Cardiac septum (tissue), 1 donor: ENCODE measurements at places on chromosomes 2 and 18. TPM values are rescaled to one million over a fixed set of nuclear protein-coding genes. Genes with fewer than 3 reads are reported as not detected.

GRCh38 chr2:111035830-111036441, 84.8 kb upstream of the BCL2L11 start:
- no peak for DNase-seq

DNA sequence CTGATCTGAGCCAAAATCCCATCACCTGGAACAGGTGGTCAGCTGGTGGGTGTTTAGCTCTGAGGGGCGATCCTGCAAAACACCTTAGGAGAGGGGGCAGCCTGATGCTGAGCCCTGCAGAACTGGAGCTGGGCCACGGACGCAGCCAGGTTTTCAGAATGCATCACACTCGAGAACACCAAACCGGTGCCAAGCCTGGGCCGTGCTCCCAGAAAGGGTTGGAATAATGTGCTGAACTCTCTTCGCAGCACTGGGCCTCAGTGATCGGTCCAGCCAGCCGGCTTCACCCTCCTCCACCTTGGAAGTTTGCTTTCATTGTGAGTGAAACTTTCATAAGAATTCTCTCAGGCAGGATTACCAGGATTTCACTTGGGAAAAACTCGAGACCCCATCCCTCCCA, 56.5 kb upstream of the TTC39C start:
- peak; percentile 80 for DNase-seq

The PXDN gene
- total RNA-seq: 27.5 TPM

DNA sequence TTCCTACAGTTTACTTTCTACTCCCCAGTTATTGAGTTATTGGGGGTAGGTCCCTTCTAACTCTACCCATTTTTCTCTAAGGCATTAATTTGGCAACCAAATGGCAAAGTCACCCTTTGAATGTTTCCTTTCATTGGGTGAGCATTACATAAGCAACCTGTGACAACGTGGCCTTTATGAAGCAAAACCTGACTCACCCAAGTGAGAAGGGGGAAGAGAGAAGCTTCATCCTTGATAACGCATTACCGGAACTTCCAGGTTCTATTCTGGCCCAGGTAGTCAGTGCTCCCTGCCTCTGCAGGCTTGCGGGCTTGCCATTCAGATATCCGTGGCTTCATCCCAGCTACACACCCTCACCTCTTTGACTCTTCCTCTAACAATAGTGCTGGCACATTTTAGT, 39.1 kb upstream of the FAM124B start:
- no peak for DNase-seq

GRCh38 chr18:40769786-40770185, 1185.2 kb upstream of the PIK3C3 start:
- no peak for DNase-seq

The UGT1A4 gene
- not detected for total RNA-seq

- no peak for DNase-seq
These were observed 2.0 kb downstream of the SP9 start for GRCh38 chr2:174336501-174337336.

The OSBPL6 gene
- 5.5 TPM for total RNA-seq

The CXCR4 gene
- total RNA-seq: 4.4 TPM

DNA sequence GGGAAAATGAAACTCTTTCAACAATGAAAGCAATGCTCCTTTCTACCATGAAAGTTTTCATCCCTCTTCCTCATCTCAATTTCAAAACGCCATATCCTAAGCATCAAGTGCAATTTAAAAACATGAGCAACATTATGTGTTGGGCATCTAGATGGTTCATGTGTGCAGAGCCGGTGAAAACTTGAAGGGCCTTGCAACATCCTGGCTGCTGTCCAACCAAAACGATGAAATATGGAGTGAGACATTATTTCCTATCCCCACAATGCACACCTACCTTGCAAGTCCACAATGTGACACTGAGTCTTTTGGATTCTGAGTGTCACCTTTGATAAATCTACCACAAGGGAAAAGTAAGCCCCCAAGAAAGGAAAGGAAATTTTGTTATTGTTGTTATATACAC, 110.0 kb downstream of the NCKAP5 start:
- no peak for DNase-seq

DNA sequence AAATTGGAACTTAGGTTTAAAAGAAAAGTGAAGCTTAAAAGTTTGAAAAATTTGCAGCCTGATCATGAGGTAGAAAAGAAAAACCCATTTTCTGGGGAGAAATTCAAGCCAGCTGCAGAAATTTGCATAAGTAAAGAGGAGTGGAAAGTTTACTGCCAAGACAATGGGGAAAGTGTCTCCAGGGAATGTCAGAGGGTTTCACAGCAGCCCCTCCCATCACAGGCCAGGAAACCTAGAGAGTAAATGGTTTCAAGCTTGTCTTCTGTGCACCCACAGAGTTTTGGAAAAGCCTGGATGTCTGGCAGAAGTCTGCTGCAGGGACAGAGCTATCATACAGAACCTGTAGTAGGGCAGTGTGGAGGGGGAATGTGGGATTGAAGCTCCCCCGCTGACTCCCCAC, 254.0 kb upstream of the FSIP2 start:
- DNase-seq: no peak

The UGT1A3 gene
- not detected for total RNA-seq

GRCh38 chr18:79470547-79470946, 74.8 kb downstream of the NFATC1 start:
- no peak for DNase-seq

The FBXO36 gene
- 1.2 TPM for total RNA-seq

The CFC1 gene
- not detected for total RNA-seq

DNA sequence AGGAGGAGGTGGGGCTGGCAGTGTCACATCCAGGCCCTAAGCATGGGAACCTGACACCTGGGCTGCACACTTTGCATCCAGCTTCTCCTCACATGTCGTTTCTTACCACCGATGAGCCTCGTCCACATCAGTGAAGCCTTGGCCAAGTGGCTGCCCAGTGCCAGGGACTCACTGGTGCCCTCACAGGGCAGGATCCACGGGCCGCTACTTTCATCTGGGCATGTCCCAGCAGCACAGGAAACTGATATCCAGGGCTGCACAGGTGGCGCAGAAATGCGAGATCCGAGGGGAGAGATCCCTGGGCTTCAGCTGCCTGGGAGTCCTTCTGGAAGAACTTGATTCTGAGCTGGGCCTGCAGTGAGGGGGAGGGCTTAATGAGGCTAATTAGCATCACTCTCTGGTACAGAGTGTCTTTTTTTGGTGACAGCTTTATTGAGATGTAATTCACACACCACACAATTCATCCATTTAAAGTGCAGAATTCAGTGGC, 291.6 kb upstream of the HDAC4 start:
- no peak for DNase-seq

The CCDC150 gene
- 1.5 TPM for total RNA-seq

DNA sequence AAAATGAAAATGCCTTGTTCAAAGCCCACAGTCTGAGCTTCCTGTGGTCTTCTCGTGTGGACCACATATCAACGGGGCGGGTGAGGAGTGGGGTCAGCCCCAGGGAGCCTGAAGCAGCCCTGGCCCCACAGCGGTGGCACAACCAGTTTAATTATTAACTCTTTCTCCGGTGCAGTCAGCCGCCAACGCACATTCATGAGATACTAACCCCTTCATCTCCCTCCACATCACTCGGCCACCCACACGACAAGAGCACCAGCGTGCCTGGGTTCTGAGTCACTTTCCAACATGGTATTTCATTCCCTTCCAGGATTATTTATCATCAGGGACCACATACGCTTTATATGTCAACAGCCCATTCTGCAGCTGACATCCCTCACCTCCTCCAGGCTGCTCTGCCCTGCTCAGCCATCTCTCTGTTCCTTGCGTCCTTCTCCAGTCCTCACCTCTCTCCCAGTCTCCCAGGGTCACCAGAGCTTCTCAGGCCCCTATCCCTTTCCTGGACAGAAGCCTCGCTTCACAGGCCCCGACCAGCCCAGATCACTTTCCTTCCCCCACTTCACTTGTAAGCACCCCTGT, 48.0 kb upstream of the ID2 start:
- peak; percentile 73 for DNase-seq

GRCh38 chr2:186443851-186444250, 42.2 kb upstream of the ZC3H15 start:
- no peak for DNase-seq

The ABCG5 gene
- total RNA-seq: not detected

DNA sequence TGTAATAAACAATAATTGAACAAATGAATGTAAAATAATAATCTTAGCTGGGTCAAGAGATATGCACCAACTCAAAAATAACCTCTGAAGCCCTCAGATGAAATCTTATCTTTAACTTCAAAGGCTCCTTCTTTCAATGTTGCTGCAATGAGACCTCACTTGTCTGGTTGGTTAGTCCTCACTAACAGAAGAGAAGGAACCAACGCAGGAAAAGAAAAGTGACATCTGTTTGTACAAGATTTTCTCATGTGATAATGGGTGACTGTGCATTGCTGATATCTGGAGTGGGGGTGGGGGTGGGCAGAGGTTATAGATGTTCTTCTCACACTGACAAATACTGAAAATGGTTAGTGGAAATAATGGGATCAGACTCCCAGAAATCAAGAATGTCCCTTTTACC, 2.6 kb downstream of the SCN7A start:
- no peak for DNase-seq

GRCh38 chr2:227862227-227862740, 9.1 kb upstream of the DAW1 start:
- no peak for DNase-seq

DNA sequence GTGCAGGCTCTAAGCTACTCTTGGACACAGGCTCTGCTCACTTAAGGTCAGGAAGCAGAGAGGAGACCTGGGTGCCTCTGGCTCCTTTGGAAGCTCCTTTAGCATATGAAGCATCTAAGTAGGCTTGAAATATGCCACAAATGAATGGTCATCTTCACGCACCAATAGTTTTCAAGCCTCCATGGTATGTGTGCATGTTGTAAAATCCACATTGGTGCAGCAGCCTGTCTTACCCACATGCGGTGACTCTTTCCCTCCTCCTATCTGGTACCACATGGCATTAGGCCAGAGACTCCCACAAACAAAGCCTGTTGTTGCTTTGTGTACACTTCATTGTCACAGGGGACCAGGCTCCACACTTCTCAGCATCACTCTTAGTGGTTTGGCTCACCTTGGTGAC, 442.2 kb upstream of the RAB12 start:
- no peak for DNase-seq

The HOXD13 gene
- total RNA-seq: not detected

- DNase-seq: no peak
These were observed 101.5 kb upstream of the LPIN2 start for GRCh38 chr18:3114451-3114850.

GRCh38 chr2:84435345-84436025, 23.6 kb downstream of the SUCLG1 start:
- no peak for DNase-seq

DNA sequence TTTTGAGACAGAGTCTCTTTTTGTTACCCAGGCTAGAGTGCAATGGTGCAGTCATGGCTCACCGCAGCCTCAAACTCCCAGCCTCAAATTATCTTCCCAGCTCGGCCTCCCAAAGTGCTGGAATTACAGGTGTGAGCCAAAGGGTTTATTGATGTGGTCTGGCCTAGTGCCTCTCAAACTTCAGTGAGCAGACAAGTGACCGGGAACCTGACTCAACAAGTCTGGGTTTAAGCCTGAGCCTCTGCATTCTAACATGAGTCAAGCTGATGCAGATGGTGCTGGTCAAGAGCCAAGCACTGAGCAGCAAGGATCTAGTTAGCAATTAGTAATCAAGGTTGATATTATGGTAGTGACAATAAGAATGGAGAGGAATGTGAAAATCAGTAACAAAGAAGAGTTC, 21.3 kb downstream of the CDK15 start:
- DNase-seq: no peak

DNA sequence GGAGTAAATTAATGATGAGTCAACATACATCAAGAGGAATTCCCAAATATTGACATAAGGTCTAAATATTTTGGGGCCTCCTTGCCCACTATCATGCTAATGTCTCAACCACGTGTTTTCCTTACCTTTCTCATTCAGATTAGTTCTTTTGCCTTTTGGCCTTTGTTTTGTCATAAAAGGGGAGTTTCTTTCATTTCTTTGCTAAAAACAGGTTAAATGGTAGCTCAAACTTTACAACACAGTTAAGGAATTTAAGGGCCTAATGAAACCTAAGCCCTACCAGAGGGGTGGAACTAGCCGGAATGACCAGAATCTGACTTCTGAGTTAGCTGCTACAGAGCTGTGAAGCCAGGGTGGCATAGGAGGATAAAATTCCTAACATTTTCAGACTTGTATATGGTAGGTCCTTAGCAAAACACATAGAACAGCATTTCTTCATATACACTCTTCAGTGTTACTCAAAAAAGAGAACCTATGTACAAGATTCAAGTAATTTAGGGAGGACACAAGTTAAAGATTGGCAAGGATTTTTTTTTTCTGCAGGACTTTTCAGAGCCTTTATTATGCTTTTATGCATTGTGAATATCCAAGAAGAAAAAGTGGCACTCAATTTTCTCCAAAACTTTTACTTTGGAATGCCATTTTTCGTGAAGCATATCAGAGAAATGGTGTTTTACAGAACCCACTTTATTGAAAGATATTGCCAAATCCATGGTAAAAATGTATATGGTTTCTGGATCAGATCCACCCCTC, 633.1 kb downstream of the ARHGAP15 start:
- DNase-seq: no peak
